ENCODE measurements at places on chromosomes 2 and 18.

DNA sequence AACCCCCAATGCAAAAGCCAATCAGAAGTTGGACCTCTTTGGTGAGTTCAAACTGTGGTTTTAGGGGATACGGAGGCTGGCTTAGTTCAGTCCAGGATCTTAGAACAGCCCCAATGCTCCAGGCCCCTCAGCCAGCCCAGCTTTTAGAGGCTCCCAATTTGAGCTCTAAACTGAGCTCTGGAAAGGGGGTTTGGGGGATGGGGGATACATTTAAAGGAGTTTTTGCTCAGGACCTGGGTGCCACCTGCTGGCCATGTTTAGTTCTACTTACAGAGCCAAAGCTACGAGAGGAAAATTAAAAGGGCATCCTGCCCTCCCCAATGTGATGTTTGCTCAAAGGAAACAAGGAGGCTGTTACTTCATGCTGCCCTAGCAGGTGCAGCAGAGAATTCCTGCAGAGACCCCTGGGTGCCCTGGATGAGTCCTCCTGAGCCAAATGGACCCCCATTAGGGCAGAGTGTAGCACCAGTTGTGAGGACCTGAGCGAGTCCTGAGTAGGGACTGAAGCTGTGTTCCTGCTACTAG, 15.9 kb upstream of the TMEM214 start:
- DNase-seq: peak; percentile 81

- DNase-seq: peak; percentile 76
Observed at GRCh38 chr2:37394263-37394662, 49.8 kb downstream of the QPCT start.

- no peak for DNase-seq
Observed at GRCh38 chr2:241884951-241885290, 15.4 kb downstream of the RTP5 start.

- no peak for DNase-seq
Observed at GRCh38 chr2:16241166-16242160, 301.1 kb downstream of the MYCN start.

- DNase-seq: no peak
Observed at GRCh38 chr2:158664987-158665386, 130.1 kb upstream of the DAPL1 start.

DNA sequence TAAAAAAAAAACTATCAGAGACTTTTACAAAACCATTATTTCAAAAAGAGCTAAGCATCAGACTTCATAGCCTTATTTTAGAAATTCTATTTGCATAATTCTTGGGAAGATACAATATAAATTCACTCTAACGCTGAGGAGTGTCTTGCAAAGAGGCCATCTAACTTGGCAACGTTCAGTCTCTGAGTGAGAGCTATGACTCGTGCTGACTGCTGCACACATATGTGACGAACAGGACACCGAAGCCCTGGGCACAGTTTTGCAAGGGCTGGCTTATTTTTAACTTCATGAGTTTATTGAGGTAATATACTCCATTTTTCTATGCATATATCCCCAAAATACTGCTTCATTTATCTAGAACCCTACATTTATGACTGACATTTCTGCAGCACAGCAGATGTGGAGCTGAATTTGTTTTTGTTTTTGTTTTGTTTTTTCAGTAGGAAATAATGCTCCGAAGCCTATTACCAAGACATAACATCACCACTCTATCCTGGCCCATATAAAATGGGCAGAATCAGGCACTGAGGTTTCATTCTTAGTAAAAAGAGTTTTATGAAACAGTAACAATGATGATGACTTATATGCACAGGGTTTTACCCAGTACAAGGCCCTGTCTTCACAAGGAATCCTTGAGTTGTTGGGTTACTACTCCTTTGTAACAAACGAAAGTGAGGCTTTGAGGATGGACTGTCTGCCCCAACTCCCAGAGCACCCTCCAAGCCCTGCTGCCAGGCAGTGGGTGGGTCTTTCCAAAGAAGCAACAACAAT, 68.3 kb downstream of the CRACDL start:
- peak; percentile 25 for DNase-seq

DNA sequence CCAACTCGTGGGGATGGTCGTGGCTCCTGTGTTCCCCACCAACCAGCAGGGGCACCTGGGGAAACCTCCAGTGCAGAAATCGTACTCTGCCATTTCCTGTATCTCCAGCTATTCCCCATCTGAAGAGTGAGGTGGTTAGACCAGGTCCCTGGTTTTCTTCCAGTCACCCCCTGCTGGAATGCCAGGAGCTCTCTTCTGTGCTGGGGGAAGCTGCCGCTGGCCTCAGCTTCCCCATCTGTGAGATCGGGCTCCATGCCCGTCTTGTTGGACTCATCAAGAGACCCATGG, 119.7 kb downstream of the INHBB start:
- no peak for DNase-seq

DNA sequence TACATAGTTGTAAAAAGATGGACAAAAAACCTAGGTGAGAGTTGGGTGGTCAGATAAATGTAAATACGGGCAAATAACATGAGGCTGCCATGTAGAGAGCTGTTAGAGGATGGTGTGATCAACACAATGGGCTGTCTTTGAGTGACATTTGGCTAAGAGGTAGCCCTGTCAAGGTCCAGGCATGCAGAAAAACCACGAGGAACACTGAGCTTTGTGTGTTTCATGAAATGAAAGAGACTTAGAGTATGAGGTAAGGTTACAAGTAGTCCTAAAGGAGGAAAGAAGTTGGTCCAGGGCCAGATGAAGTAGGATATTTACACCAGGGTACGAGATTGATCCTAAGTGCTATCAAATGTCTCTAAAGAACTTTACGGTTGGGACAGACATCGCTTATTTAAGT, 160.9 kb downstream of the RDH14 start:
- no peak for DNase-seq

- DNase-seq: no peak
Observed at GRCh38 chr2:58620896-58621295, 379.8 kb upstream of the FANCL start.

DNA sequence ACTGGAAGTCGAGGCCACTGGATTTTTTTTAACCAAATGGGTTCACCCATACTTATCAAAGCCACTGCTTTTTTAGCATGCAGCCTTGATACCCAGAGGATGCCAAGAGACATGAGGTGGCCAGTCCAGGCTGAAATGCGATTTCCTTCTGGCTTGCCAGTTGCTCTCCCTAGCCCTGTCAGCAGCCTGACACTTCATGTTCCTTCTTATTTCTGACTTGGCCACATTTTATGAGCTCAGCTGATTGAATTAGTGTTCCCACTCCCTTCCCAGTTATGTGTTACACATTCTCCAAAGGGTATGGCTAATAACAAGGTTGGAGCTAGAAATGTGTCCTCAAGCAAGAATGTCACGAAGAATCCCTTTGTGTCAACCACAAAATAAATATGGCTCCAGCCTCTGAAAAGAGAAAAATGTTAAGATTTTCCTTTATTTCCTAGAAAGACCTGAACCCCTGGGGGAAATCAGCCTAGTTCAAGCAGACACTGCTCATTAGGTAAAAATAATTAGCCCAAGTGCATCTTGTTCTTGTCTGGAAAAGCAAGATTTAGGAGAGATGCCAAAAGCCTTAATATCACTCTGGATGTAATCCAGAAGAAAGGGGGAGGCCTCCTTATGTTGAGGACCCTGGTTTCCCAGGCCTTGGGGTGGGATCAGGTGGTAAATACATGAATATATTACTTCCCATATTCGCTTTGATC, 121.7 kb upstream of the TACR1 start:
- DNase-seq: no peak

DNA sequence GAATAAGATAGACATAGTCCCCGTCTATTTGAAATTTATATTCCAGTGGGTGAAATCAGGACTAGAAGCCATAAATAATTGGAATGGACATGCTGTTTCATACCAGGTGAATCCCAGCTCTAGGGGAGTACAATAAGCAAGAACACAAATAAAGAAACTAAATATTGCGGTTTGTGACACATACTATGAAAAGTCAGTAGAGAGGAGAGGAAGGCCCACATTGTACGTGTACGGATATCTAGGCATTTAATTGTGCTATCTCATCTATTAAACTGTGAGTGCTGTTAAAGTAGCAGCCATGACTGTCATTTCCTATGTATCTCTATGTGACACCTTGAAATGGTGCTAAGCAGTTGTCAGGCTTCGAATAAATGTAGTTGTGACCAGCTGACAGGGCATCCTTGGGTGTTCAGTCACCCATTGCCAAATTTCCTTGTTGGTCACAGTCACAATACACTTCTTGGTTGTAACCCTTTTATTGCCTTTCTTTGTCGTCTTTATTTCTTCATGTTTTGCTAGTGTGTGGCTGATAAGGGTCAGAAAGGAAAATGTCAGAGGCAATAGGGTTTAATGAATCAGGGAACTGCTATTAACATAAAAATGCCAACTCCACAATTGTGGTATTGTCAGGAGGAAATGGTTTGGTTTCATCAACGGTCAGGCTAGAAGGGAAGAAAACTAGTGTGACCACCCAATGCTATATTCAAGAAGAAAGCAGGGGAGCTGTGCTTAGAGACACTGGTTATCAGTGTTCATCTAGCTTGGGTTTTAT, 31.5 kb downstream of the CPO start:
- peak; percentile 29 for DNase-seq

DNA sequence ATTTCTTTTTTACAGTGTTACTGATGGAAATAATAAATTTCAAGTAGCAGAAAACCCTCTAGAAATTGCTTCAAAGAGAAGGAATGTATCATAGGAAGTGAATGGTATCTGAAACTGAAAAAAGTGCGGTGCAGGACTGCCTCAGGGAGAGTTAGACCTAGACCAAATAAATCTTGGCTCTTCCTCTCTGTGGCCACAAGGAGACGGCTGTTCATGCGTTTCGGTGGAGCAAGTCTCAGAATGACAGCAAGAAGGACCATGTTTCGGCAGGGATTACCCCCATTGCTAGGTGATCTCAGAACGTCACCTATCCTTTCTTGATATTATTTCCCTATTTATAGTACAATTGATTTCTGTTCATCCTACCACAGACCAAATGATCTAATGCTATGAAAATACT, 522.3 kb downstream of the SOX11 start:
- no peak for DNase-seq

GRCh38 chr2:220877491-220877890, 694.6 kb downstream of the EPHA4 start:
- DNase-seq: no peak

DNA sequence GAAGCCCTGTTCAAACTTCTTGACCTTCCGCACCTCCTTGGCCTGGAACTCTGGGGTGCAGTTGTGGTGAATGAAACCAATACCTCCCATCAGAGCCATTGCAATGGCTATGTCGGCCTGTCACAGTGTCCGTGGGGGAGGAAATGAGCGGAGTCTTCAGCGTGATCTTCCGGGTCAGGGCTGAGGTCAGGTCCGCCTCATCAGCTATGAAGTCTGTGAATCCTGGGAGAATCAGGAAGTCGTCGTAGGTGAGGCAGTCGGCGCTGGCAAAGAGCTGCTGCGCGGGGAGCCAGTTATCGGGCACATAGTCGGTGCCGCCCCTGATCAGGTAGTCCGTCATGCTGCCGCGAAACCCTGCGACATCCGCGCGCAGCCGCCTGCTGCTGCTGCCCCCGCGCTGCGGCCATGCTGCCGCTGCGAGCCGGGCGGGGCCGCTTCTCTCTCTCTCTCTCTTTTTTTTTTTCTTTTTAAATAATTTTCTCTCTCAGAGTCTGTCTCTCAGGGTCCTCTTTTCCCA, 154.1 kb upstream of the ZSWIM2 start:
- no peak for DNase-seq

GRCh38 chr18:22045221-22045918, 124.0 kb upstream of the GATA6 start:
- DNase-seq: no peak

- no peak for DNase-seq
Observed at GRCh38 chr18:28176948-28177827, at the start of gene CDH2. TSS of gene CDH2 (minus strand) at chr18:28177130. CDS start at chr18:28177022, 108 bp downstream.

- DNase-seq: no peak
Observed at GRCh38 chr2:203685789-203686420, 20.5 kb upstream of the CD28 start.

DNA sequence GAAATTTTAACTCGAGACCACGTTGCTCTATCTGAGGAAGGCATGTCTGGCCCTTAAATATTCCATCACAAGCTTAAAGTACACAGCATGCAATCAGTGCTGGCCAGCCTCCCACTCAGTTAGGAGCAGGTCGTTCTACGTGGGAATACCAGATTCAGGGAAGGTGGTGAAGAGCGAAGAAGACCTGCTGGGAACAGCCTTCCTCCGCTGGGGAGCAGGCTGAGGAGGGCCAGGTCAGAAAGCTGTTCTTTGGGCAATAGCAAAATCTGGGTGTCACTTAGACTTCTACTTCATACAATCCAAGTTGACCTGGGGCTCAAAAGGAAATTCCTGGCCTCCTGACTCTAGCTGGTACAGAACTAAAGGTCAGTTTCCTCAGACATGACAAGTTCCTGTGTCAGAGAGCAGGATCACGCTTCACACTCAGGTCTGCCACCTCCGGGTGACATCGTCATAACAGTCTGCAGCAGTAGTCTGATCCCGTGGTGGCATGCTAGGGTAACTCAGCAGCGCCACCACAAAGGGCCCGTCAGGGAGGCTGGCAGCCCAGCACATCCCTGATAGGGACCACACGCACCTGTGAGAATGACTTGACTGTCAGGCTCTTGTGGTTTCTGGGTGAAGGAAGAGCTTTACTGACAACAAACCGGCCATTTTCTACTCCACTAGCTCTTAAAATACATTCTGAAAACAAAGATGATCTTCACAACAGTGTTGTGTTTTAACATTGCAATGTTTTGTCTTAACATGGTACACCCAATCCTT, 35.2 kb upstream of the NAPG start:
- DNase-seq: peak; percentile 81

GRCh38 chr2:119387381-119388129, 20.8 kb downstream of the DBI start:
- peak; percentile 94 for DNase-seq

DNA sequence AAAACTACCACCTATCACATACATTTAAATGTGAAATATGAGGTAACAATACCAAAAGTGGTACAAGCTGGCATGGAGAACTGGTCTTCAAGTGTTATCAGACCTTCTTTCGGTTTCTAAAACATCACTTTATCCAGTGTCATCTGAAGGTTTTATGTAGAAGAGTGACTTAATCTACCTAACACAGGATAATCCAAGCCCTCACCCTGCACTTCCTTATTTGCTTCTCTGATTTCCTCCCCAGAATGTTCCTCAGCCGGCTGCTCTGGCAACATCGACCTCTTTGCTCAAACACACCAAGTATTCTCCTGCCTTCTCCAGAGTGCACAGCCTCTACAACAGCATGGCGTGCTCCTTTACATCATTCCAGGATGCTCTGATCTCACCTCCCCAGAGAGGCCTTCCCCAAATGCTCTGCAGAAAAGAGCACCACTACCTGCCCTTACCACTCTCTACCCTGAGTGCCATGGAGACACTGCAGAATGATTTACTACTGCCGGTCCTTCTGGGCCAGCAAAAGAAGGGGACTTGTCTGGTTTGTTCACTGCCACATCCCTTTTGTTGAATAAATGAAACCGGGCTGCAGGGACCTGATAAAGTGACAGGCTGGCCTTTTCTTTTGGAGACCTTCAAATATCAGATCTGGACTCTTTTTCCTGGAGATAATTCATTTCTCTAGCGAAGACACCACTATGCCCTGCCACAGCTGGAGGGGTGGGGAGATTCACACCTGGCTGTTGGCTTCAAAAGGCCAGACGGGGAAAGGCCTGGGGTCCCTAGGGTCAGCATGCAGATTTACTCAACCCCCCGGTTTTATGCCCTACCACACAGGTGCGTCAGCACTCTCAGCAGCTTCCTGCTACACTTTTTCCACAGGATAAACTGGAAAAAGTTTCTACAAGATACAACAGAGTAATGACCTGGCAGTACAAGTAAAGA, 42.0 kb downstream of the TTR start:
- DNase-seq: no peak

Measured in NB4 (cell line).